ENCODE measurements at places on chromosomes 6 and 20.

GRCh38 chr6:150599199-150600009 is at the start of gene PLEKHG1:
TSS of gene PLEKHG1 (plus strand) at chr6:150599885. CDS start at chr6:150733682, 133,797 bp downstream.
- peak; percentile 77 for DNase-seq

DNA sequence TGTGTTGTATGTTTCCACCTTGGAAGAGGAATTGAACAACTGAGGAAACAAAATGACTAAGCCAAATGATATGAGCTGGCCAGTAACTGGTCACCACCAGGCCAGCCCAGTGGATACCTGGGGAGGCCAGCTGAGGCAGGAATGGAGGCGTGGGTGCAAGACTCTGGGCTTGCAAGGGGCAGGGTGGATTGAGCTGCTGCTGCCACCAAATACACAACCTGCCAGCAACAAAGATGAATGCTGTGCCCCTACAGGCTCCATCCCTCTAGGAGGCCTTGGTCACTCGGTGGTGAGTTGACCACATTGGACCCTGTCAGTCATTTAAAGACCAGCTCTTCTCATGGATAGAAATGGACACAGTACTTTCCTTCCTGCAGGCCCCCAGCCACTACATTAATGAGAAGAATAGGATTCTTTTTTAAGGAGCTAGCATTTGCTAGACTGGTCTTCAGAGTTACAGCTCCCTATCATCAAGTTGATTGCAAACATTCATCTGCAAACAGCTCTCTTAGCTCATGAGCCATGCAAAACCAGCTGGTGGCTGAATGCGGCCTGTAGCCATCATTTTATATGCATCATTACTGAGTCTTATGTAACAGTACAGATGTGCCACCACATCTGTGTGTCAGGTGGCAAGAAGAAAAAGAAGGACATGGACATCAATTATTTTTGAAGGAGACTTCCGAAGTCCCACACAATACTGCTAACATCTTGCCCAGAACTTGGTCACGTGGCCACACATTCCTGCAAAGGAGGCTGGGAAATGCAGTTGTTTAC is 26.3 kb upstream of the SLC22A3 start:
- DNase-seq = no peak

- no peak for DNase-seq
These were observed 29.4 kb downstream of the SDCBP2 start for GRCh38 chr20:1299522-1299921.

GRCh38 chr20:63854766-63855362 is 6.4 kb upstream of the ABHD16B start:
- no peak for DNase-seq

GRCh38 chr6:28922821-28923317 is 916 bp downstream of the TRIM27 start:
- DNase-seq = peak; percentile 41

DNA sequence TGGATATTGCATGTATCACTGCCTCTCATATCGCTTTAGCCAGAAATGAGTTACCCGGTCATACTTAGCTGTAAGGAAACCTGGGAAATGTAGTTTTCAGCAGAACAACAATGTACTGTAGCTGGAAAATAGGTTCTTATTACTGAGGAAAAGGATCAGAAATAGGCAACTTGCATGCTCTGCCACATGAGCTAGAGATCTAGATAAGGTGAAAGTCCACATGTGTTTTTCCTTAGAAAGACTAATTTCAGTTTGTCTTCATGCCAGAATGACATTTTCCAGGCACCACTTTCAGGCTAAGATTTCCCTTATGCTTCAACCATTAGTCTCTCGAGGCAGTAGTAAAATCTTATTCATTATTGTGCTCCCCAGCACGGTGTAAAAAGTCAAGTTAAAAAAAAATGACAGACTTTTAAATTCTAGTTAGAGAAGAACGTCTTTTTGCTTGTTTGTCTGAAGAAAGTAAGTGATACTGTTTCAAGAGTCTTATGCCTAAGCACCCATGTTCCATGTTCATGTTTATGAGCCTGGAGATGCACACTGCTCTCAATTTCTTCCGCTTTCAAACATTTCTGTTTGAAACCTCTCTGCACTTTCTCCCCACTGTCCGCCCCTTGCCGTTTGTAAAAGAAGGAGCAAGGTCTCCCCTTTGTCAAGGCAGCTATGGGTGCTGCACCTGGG is 67.6 kb downstream of the ZNF831 start:
- DNase-seq = no peak

DNA sequence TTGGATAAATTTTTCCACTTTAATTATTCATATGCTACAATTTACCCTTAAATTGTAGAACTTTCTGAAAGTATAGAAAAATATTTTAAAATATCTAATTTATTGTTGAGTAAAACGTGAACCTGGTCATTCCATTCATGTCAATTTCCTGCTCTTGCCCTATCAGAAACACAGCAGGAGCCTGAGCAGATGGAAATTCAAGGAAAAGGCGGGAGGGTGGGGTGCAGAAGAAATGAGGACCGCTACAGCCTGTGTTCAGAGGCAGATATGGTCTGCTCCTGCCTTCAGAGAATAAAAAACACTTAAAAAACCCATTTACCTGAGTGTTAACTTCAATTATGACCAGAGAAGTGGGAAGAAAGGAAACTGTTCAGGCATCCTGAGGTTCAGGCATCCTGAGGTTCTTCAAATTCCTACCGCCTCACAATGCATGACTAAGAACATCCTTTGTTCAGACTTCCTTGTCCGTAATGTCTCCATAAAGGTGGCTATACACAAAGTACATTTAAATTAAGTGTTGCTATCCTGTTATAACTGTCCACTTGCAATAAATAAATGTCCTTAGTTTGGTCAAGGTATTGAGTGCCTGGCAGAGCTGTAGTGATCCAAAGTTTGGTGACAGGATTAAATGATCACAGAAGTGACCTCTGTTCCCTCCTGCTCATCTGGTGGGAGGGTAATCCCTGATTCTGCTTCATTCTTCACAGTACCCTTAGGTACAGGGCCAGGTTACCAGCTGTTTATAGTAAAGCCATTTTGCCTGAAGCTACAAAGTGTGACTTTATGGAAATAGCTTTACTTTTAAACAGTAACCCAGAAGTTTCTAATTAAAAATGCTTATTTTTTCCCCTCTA is 109.1 kb downstream of the MAN1A1 start:
- peak; percentile 50 for DNase-seq

DNA sequence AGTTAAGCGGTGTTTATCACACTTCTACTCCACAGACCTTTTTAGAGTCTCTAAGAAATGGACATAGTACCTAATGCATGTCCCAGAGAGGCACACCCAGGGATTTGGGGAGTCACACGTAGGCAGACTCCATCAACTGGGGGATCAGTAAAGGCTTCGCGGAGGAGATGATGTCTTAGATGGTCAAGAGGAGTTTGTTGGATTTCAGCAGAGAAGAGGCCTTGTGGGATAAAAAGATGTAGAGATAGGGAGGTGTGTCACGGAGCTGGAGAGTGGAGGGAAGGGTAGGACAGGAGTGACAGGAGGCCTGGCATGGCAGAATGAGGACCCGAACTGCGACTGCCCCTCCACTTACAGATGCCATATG is 9.1 kb downstream of the DYNLRB1 start:
- no peak for DNase-seq

DNA sequence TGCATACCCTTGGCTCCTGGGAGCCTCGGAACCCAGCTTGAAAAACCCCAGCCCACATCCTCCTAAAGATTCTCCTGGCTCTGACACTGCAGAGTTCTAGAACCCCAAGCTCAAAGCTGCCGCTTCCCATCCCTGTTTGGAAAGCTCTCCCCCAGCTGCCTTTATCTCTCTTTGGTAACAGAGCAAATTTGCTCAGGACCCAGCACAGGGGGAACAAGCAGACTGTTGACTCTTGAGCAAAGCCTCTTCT is 38.9 kb downstream of the HNF4A start:
- no peak for DNase-seq

- no peak for DNase-seq
These were observed 829.3 kb upstream of the FLRT3 start for GRCh38 chr20:15166744-15167143.

GRCh38 chr6:14440940-14441781 is 323.6 kb downstream of the CD83 start:
- DNase-seq = no peak

DNA sequence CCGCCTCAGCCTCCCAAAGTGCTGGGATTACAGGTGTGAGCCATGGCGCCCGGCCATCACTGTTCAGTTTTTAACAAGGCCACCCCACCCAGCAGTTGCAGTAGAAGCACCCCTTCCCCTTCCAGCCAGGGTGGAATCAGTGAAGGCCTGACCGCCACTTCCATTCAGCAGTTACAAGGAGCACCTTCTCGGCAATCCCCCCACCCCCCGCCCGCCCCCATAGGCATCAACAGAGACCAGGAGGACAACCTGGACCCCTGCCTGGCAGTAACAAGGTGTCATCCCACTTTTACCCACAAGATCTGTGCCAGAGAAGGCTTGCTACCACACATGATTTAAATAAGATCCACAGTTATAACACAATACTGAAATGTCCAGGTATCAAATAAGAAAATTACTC is 23.1 kb downstream of the NCR2 start:
- no peak for DNase-seq

DNA sequence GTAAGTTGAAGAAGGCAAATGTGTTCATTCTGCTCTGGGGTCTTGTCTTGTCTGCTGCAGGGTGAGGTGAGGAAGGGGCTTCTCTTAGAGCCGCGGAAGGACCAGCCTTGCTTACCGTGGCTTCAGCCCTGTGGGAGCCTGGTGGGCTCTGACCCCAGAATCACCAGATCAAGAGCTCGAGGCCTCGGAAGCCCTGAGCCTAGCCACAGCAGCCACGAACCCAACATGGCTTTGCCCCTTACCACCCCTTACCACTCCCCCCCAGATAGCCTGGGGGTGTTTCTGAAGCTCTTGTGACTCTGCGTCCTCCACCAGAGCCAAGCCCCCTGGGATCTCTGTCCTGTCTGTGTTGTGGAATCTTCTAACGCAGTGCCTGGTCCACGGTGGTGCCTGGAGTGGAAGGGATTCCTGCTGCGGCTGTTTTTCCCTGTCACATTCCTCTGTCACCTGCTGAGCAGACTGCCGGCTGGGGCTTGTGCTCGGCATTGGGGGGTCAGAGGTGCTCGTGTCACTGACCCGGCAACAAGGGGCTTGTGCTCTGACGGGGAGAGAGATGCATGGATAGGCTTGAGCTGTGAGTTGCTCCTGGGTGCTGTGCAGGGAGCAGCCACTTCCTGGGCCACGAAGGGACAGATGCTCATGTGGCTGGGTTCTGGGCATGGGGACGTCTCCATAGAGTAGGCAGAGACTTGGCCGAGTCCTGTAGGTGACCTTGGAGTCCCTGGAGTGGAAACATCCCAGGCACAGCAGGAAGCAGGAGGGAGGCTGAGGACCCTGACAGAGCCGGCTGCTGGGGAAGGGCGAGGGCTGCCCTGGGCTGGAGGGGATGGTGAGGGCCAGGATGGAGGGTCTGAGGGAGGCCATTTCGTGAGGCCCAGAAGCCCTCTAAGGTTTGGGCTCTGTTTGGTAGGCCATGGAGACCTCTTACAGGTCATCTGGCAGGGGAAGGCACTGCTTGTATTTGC is 316.0 kb downstream of the QKI start:
- DNase-seq = no peak

DNA sequence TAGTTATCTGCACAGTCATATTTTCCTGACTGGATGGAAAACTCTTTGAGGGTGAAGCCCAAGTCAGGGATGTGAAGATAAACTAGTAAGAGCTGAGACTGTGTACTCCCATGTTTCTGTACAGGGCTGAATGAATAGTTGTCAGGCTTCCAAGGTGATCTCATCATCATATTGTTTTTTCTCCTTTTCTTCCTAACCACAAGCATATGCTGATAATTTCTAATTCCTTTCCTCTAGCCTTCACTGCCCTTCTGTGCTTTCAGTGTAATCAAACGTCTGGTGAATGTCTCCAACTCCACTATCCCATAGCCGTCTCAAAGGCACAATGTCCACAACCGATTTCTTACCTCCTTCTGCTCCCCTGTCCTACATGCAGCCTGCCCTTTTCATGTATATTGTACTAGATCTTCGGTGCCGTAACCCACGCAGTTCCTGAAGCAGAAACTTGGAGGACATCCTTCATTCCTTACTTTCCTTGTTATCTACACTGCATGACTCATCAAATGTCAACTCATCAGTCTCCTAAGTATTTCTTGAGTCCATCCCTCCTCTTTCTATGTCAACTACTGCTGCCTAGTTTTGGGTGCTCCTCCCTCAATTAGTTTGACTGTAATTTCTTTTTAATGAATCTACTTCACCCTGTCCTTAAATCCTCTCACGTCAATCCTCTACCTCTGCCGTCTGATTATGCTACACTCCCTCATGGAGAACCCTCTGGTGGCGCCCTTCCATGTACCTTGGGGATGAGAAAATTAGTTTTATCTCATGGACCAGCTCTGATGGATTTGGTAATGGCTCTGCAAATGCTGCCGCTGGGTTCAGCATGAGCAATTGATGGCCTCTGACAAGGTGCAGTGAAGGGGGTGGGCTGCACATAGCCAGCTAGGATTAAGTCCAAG is 21.9 kb downstream of the NCOA7 start:
- DNase-seq = peak; percentile 60

DNA sequence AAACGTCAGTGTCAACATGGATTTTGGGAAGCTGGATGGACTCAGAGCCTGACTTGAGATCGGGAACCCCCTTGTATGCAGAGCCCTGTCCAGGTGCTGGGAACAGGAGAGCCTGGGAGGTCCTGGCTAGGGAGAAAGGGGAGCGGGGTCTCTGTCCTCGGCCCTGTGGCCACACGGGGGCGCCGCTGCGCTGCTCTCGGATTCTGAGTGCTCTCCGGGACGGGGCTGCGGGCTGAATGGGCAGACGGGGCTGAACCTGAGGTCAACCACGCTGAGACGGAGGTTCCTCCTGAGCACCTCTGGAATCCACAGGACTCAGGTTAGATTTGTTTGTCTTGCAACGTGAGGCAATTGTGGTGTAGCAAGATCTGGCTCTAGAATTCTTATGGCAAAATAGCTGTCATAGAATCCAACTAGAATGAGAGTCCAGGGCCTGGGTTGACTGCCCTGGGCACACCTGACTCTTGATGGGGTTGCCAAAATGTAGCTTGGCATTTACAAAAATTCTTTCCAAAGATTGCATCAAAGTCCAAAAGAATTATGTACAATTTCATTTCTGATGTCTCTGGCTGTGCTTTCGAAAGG is 20.6 kb upstream of the HLA-F start:
- DNase-seq = peak; percentile 59
